Activated CD4-positive, alpha-beta T cell treated with anti-CD3 and anti-CD28 coated beads for 1 hour (primary cell): ENCODE measurements at places on chromosomes 11 and 22.
A peak's percentile ranks its signal among the peaks of the same experiment; 100 is the strongest.

DNA sequence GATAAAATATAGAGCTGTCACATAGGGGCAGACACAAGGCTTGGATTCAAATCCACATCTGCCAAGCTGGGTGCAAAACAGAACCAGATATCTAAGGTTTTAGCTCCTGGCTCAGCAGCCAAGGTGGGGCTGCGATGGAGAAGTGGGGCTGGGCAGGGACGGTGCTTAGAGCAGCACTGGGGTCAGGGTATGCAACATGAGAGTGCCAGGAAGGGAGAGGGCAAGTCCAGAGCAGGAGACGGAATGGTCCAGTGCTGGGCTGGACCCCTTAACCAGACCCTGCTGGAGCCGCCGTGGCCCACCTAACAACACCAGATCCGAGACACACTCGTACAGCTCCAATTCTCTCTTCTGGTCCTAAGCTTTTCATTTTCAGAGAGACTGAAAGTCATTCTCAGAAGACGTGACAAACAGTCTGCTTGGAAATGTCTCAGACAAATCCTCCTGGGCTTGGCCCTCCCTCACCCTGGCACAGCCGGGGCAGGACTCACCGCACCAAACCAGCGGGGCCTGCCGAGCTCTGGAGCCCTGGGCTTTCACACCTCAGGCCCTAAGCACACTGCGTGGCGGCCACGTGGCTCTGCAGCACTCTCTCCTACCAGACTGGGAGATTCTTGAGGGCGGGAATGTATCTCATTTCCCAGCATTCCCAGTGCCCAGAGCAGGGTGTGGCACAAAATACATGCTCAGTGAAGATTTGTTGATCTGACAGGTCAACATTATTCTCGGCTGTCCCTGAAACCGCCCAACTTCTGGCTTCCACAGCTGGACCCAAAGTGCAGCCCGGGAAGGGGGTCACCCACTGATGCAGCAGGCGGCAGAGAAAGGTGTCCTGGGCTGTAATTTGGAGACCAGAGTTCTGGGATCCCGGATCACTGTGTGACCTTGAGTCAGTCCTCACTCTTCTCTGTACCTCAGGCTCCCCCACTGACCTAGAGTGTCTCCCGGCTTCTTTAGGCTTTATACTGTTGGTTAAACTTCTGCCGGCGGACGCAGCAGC is 11.6 kb downstream of the LRRC32 start:
- DNase-seq = no peak

- no peak for DNase-seq
Observed at GRCh38 chr11:2867722-2868505, 17.7 kb downstream of the CDKN1C start.

DNA sequence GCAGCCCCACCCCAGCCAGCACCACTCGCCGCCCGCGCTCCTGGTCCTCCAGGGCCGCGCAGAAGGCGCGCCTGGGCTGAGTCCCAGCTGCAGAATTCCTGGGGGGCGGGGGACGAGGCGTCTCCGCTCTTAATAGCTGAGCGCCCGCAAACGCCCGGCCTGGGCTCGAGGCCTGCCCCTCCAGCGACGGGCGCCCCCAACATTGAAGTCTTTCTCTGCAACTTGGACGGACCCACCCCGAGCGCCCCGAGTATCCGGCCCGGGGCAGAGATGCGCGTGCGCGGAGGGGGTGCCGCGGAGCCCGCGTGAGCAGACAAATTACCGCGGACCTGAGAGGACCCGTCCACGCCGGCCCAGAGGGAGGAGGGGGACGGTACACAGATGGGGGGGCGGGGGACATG is 6.7 kb upstream of the SYT7 start:
- peak; percentile 15 for DNase-seq

DNA sequence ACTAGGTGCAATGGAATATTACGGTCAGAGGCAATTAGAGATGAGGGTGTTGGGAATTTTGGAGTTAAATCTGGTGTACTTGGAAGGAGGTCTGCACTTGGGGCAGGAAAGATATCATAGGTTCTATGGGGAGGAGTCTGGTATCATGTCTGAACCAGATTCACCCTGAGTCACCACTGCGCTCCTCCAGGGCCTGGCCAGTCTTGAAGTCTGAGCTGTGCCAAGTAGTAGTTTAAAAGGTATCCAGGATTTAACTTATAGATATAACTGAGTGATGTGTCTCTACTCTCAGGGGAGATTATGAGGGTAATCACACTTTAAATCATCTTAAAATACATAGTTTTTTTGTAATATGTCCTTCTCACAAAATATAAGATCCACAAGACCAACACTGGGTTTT is 6.6 kb downstream of the CNGA4 start:
- no peak for DNase-seq

DNA sequence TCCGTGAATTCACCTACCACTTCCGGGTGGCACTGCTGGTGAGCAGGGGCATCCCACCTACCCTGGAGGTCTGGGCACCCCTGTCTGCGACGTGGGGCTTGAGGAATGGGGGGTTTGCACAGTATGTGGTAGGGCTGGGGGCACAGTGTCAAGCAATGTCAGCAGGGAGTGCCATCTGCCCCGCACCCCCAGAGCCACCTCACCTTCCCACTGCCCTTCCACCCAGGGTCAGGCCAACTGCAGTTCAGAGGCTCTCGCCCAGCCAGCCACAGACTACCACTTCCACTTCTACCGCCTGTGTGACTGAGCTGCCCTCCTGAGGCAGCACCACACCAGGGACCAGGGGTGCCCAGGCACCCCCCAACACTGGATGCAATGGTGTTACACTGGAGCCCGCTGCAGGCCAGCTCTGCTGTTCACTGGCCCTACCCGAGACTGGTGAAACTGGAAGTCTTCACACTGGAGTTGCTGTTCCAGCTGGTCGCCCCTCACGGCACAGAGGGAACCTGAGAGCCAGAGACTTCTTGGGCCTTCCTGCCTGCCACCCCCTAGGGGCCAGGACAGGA is 6.5 kb downstream of the TMEM258 start:
- no peak for DNase-seq

- no peak for DNase-seq
Observed at GRCh38 chr22:49235463-49236300, 592.0 kb downstream of the BRD1 start.

- DNase-seq = no peak
Observed at GRCh38 chr11:9576701-9577381, 3.4 kb downstream of the WEE1 start.

- no peak for DNase-seq
Observed at GRCh38 chr11:121106812-121107211, 5.8 kb downstream of the TECTA start.

- no peak for DNase-seq
Observed at GRCh38 chr11:61183645-61184044, 19.7 kb upstream of the PGA3 start.

DNA sequence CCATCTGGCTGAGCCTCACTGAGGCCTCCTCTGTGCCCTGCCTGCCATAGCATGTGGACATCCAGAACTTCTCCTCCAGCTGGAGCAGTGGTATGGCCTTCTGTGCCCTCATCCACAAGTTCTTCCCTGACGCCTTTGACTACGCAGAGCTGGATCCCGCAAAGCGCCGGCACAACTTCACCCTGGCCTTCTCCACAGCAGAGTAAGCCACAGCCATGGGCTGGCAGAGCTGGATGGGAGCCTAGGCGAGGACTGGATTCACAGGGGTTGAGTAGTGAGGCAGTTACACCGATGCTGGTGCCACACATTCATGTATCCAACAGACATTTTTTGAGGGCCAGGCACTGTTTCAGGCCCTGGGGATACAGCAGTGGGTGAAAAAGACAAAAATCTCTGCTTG is 9.1 kb downstream of the SMTNL1 start:
- no peak for DNase-seq

DNA sequence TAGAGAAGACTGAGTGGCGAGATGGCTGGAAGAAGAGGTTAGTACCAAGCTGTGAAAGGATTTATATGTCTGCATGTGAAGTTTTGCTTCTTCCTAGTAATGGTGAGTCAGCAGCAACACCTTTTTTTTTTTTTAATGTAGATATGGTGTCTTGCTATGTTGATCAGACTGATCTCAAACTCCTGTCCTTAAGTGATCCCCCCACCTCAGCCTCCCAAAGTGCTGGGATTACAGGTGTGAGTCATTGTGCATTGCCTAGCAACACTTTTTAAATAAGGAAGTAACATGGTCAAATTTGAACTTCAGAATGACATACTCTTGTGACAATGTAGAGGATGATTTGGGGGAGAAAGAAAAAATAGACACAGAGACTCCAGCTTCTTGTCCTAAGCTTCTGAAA is 6.5 kb upstream of the CSTPP1 start:
- DNase-seq = no peak

DNA sequence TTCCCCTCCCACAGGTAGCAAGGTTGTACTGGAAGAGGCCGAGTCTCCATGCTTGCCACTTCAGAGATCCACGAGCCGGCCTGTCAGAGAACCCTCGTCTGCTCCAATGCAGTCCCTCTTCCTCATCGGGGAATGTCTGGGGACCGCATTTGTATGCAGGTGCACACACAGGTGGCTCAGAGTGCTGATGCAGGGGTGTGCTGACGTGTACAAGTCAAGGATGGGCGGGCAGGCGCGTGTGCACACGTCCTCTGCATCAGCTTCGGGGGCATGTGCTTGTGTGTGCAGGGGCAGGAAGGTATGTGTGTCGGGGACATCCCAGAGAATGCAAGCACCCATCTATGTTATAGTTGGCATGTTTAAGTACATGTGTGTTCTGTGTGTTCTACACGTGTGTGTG is 49.4 kb downstream of the ELFN2 start:
- DNase-seq = no peak

DNA sequence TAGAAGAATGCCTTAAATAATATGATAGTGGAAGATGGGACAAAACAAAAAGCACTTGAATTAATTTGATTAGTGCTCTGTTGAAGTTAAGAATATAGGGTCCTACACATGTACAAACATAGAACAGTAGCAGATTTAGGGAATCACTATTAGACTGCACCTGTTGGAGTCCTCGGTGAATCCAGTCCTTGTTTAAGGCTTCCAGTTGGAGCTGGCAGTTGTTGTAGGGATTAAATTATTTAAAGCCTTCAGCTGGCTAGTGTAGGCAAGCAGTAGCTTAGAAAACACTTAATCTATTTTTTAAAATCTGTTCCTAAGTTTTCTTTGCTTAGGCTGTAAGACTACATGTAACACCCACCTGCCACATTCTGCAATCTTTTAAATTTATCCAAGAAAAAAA is 24.5 kb upstream of the CSTF3 start:
- DNase-seq = no peak

- DNase-seq = no peak
Observed at GRCh38 chr11:76856106-76856505, 4.6 kb upstream of the ACER3 start.

DNA sequence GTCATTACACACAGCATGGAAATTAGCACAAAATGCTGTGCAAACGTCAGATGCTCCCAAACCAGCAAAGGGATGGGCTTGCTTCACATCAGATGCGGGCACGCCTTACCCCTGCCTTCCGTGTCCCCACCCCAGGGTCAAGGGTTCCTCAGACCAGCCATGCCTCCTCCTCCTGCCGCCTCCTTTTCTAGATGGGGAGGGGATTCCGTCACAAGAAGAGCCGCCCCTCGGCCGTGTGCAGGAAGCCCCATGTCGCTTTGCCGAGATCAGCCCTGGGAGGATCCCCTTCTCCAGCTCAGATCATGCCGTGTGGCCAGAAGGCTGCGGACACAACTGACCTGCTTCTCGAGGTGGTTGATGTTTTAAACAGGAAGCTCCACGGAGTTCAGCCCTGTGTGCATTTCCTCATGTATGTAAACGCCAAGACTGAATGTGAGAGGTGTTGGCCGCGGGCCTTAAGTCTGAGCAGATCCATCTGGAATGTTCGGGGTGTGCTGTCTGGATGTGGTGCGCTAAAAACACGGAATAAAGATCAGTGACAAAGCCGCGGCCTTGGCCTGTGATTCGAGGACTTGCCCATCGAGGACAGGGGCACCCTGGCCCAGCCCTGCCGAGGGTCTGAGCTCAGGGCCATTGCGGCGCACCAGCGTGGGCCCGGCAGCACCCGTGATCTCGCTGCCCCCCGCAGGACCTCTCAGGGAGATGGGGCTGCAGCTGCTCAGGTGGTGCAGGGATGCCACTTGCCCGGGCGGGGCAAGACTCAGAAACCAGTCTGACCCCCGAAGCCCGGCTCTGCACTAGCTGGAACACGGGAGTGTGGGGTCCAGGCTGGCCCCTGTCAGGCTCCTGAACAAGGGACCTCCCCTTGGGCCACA is 412.9 kb downstream of the TBC1D22A start:
- no peak for DNase-seq

- DNase-seq = no peak
Observed at GRCh38 chr22:40302149-40302548, 44.2 kb upstream of the ADSL start.

DNA sequence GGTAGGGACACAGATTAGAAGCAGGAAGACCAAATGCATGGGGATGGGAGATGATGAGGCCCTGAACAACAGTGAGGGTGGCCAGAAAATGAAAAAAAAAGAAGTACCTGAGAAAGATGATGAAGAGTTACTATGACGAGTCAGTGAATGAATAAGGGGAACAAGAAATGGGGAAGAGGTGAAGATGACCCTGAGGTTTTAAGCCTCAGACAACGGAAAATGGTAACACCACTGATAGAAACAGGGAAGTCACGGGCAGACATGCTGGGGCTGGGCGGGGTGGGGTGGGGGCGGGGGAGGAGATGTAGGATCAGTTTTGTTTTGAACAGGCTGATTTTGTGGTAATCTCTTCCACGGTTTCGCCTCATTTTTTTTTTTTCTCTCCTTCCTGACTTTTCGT is 205.1 kb upstream of the CADM1 start:
- no peak for DNase-seq

GRCh38 chr11:131077340-131077739 is 161.1 kb upstream of the SNX19 start:
- DNase-seq = no peak

- DNase-seq = no peak
Observed at GRCh38 chr11:30617762-30618161, 31.6 kb upstream of the MPPED2 start.

DNA sequence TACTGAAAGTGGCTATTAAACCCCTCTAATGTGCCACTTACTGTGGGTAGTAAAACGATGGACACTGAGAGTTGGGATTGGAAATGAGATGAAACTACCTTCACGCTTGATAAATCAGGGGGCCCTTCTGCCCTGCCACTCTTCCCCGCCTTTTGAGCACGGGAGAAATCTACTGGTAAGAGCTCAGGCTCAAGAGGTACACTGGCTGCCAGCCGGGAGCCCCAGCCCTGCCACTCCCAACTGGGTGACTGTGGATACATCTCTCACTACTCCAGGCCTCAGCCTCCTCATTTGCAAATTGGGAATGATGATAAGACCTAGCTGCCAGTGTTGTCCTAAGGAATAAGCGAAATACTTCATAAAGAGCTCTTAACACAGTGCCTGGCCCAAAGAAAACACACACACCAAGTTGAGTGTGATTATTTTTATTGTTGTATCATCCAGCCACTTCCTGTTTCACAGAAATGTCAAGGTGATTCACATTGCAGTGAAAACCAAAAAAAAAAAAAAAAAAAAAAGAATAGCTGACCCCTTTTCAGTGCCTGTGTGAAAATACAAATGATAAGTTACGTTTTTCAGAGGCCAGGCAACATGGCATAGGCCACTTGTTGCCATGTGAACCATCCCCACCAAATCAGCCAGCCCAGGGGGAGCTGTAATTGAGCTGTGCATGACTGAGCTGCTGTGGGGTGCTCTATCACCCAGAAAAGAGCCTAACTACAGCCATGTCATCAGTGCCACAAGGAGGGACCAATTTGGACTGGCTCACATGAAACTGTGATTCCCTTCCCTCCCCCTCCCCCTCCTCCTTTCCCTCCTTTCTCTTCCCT is 4.4 kb upstream of the ZNRD2 start:
- DNase-seq = no peak

- no peak for DNase-seq
Observed at GRCh38 chr11:77209663-77210062, 81.6 kb downstream of the MYO7A start.
